ENCODE measurements at places on chromosomes 7 and 10.

DNA sequence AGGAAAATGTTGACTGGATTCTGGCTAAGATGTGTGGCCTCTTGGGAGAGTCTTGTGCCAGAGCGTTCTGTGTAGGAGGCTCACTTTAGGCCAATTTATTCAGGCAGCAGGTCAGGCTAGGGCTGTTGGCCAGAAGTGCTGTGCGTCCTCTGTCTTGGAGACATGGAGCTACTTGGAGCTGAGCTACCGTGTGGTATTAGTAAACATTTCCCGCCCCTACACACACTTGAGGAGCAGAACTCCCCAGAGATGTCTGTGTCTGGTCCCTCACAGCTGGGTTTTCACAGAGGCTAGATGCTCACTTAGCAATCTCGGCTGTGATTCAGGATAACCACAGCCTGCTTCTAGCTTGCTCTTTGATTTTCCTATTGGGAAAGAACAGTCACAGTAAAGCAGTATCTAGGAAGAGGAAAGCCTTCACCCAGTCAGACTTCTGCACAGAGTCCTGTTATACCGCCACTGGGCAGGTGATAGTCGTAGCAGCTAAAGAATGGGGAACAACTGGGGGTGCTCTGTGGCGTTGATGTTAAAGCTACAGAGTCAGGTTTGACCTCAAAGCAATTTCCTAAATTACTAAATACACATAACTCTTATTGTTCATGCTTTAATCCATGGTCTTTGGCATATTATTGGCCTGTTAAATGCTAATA, 86.7 kb downstream of the MDFIC start:
- no peak for DNase-seq

DNA sequence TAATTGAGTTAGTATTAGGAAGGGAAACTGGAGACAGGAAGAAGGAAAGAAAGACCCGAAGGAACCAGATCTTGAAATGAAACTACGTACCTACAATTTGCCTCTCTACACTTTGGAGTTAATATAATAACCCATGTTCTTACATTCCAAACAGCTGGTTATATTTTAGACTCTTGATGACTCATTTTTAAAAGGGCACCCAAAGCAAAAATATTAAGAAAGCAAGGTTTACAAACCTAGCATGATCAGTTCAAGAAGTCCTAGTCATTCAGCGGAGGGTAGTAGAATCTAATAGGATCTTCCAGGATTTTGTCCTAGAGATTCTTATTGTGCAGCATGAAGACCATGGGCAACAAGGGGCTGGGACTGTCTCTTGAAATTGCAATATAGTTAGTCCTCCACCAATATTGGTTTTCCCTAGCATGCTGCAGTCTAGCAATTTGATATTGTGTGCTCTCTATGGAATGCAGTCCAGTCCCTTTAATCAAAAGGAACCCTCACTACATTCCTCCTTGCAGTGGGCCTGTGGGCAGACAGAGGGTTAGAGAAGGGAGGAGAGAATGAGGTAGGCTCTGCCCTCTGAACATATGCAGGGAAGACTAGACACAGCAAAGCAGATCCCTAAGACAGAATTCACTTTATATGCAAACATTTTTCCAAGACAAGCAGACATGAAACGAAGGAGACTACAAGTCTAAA, 230.3 kb downstream of the INHBA start:
- no peak for DNase-seq

GRCh38 chr10:33347211-33347610, 12.7 kb upstream of the NRP1 start:
- no peak for DNase-seq

GRCh38 chr7:1354661-1355567, 104.4 kb downstream of the MICALL2 start:
- DNase-seq: no peak
